ENCODE measurements at places on chromosomes 7 and 10.

GRCh38 chr10:28302012-28302637 is 739 bp downstream of the MPP7 start:
- no peak for DNase-seq

GRCh38 chr7:19537942-19538401 is 170.9 kb downstream of the POLR1F start:
- no peak for DNase-seq

DNA sequence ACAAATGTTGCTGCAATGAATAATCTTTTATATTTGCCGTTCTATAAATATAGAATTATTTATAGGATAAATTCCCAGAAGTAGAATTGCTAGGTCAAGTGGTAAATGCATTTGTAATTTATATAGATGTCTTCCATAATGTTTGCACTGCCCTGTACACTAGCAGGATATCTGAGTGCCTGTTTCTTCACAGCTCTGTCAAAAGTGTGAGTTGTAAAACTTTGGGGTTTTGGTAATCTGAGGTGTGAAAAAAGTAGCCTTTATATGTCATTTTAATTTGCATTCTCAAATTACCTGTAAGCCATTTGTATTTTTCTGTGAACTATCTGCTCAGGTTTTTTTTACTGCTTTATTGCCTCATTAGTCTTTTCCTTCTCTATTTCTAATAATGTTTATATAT is 271.2 kb downstream of the NEBL start:
- DNase-seq = no peak

DNA sequence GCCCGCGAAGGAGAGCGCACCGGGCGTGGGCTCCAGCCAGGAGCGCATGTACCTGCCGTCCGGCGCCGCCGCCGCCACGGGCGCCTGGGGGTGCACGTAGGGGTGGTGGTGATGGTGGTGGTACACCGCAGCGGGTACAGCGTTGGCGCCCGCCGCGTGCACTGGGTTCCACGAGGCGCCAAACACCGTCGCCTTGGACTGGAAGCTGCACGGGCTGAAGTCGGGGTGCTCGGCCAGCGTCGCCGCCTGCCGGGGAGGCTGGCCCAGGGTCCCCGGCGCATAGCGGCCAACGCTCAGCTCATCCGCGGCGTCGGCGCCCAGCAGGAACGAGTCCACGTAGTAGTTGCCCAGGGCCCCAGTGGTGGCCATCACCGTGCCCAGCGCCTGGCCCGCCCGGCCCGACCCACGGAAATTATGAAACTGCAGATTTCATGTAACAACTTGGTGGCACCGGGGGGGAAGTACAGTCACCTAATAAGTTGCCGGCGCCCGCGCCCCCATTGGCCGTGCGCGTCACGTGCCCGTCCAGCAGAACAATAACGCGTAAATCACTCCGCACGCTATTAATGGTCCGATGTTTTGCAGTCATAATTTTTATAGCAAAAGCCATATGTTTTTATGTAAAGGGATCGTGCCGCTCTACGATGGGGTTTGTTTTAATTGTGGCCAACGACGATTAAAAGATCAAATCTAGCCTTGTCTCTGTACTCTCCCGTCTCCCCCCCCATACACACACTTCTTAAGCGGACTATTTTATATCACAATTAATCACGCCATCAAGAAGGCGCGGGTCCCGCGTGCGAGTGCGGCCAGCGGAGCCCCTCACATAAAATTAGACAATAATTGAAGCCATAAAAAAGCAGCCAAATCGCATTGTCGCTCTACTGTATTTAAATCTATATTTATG is at the start of gene HOXA9:
Gene HOXA9, minus strand, starts transcription at position 449 of the 907 bp plus-strand sequence. Its CDS starts 80 bp downstream, at position 369.
- no peak for DNase-seq

- no peak for DNase-seq
These were observed 169.9 kb downstream of the SNX10 start for GRCh38 chr7:26461518-26461917.

- no peak for DNase-seq
These were observed 86.8 kb downstream of the SEMA3C start for GRCh38 chr7:80832006-80832405.

DNA sequence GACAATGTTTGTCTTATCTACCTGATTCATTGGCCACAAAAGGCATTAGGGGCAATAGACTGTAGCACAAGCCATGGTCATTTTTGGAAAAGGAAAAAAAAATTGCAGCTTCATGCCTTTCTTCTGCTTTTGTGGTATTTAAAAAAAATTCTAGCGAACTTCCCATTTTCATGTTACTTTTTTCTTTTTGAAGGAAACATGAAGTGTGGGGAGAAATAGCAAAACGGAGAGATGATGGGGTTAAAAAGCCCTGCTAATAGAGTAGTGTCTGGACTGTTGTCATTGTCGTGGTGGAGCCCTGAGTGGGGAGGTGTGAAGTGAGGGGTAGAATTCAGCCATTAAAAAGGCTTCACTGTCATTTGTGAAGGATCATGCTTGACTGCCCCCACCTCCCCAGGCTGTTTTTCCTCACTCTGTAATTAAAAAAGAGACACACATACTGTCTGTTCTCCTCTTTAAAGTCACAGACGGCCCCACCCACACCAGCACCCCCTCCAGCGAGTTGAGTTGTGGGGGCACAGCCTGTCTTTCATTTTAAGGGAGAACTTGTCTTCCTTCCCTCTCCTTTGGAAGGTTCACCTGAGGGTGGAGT is 272.4 kb downstream of the CREB5 start:
- DNase-seq = no peak

- no peak for DNase-seq
These were observed 399.5 kb upstream of the CELF2 start for GRCh38 chr10:10618139-10618538.

GRCh38 chr7:92691578-92691977 is 101.4 kb upstream of the FAM133B start:
- peak; percentile 92 for DNase-seq

GRCh38 chr7:33062023-33062781 is at the start of gene NT5C3A:
Gene NT5C3A, minus strand, starts transcription at chr7:33062776. Its CDS starts 71 bp downstream, at chr7:33062705.
- DNase-seq = no peak

DNA sequence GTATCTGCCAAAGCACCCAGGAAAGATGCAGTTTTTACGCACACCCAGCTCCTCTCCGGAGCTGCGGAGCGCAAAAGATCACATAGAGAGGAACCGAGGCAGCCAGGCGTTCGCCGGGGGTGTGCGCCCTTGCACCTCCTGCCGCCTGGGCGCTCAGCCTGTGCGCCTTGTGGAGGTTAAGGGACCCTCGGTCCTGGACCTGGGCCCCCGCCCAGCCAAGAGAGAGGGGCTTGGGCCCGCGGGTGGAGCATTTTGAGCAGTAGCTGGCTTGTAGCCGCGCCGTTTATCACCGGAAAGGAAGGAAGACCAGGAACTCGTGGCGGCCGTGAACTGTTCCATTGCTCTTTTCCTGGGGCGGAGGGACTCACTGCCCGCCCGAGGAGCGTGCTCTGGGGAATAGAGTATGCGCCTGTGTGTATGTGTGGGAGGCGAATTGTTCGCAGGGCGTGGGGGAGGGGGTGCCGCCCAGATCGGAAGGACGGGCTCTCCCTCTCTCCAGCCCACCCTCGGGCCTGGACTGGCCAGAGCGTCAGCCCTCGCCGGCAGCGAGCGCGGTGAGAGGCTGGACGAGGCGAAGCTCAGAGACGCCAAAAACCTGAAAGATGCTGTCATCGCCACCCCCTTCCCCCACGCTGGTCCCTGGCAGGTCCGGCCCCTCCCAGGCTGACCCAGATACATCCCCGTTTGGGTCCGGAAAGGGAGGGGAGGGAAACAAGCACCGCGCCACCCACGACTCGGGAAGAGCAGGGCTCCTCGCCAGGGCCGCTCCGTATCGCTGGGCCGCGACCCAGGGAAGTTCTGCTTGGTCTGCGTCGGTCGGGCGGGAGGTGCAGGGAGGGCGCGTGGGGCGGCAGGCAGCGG is 1.2 kb upstream of the WNT2 start:
- DNase-seq = no peak
